ENCODE measurements at places on chromosomes 5 and 9.
A peak's percentile ranks its signal among the peaks of the same experiment; 100 is the strongest.

DNA sequence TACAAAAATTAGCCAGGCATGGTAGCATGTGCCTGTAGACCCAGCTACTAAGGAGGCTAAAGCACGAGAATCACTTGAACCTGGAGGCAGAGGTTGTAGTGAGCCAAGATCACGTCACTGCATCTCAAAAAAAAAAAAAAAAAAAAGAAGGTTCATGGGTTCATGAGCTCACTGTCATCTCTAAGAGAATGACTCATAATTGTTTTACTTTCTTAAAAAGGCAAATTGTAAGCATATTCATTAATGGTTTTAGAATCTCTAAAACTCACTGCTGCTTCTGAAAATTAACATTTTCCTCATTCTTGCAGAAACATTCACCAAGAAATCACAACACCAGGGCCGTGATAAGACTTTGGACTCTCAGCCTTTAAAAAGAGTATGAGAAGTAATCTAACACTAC is 103.6 kb downstream of the GNA14 start:
- no peak for DNase-seq

GRCh38 chr5:23864786-23865185 is 357.4 kb downstream of the PRDM9 start:
- DNase-seq = no peak

DNA sequence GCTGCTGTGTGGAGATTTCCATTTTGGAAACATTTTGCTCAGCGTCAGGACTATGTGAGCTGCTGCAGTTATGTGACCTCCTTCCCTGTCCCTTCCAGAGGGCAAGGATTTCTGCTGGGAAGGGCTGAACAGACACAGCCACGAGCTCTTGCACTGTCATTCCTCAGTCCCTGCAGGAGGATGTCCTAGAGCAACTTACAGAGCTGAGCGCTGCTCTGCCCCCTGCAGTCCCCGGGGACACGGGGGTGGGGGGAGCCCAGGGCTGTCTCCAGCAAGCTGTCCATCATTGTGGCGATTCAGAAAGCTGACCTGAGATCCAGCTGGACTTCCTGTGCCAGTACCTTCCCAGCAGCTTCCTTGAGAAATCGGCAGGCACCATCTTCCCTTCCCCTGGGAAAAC is 28.0 kb upstream of the MAP1B start:
- peak; percentile 26 for DNase-seq

DNA sequence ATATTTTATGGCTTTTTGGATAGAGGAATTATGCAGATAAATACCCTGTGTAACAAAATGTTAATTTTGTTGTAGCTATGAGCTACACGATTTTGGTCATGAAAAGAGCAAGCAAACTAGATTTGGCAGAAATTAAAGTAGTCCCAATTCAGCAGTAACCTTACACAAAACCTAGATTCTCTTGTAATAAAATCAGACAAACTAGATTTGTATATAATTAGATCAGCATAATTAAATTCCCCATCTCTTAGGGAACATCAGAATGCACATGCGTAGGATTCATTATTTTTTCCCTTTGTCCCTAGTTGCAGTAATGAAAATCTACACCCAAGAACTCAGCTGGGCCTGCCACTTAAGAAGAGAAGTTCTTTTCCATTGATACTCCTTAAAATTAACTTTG is 1879.2 kb upstream of the CDH9 start:
- no peak for DNase-seq

DNA sequence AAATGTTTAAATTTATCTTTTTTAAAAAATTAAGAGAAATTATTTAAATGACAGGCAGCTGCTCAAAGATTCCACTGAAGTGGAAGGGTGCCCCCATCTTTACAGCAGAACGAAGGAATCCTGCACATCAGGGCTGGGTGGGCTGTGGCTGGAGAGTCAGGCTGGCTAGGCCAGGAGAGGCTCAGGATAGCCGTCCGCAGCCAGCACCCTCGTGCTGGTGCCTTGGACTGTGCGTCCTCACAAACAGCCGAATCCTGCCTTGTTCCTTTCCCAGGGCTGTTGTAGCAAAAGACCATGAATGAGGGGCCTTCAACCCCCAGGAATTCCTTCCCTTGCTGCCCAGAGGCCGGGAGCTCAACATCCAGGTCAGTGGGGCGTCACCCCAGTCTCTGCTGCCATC is 64.6 kb upstream of the FCN1 start:
- no peak for DNase-seq

GRCh38 chr9:119810645-119811429 is 441.6 kb upstream of the BRINP1 start:
- DNase-seq = no peak

GRCh38 chr5:156037151-156037909 is 289.6 kb upstream of the SGCD start:
- DNase-seq = no peak

DNA sequence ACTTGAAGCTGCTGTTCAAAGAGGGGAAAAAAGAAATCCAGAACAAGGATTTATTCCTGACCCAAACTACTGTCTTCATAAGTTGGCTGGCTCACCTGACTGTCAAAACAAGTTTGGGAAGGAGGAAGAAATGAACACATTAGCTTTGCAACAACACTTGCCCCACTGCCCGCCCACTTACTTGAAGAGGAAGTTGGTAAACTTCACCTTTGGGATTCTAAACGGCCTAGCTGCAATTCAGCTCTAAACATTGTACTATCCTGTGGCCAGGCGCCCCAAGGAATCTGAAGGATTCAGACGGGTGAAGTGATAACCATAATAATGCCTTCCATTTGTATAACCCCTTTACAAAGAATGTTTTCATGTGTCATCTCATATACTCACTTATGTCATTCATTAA is 199.4 kb downstream of the ARRDC3 start:
- no peak for DNase-seq

DNA sequence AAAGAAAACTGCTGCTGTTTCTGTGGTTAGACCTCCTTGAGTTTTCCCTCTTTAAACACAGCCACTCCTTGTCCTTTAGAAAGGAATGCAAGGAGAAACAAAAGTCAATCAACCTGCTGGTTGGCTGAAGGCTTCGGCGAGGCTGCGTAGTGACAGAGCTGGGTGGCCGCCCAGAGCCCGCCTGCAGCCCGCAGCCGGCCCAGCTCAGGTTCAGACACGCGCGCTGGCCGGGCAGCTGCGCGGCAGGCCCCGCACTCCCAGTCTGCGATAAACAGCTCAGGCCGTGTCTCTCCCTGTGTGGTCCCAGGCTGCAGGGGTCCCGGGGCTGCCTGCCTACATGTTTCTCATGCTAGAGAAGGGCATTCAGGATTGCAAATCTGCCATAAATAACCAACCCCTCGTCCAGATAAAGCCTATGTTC is 115.4 kb downstream of the HSD17B3 start:
- peak; percentile 14 for DNase-seq

GRCh38 chr5:177271113-177271512 is 32.4 kb downstream of the RAB24 start:
- no peak for DNase-seq

- no peak for DNase-seq
Measured at GRCh38 chr5:151295791-151296477, 7.6 kb downstream of the SLC36A3 start.

DNA sequence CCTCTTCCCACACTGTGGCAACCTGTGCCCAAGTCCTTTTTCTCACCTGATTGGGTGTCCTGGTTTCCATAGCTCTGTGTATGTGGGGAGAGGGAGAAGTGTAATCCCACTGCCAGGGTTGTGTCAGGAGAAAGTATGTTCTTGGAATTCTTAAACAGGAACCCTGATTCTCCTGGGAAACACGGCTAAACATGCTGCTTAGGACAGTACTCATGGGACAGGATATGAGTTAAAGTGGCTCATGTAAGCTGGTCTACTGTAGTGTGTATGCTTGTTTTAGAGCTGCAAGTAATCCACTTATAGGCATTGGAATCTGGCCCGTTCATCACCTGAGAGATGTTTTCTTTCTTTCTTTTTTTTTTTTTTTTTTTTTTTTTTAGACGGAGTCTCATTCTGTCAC is 23.9 kb downstream of the ARHGEF28 start:
- DNase-seq = no peak

DNA sequence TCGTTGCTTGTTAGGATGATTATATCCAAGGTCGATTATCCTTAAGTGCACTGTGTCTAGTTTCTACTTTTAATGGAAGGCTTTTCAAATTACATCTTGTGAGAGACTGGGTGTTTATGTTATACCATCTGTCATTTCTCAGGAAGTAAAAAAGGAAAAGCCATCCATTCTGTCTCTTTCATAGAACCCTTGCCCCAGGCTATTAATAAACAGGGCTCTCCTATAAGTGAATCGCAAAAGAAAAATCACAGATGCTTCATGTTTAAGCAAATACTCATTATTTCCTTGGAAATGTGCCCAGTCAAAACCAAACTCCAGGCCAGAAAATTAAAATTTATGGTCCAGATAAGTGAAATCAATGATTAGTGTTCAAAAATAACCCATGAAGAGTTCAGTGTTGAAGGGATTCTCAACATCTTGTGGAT is 58.1 kb downstream of the STARD4 start:
- DNase-seq = no peak

DNA sequence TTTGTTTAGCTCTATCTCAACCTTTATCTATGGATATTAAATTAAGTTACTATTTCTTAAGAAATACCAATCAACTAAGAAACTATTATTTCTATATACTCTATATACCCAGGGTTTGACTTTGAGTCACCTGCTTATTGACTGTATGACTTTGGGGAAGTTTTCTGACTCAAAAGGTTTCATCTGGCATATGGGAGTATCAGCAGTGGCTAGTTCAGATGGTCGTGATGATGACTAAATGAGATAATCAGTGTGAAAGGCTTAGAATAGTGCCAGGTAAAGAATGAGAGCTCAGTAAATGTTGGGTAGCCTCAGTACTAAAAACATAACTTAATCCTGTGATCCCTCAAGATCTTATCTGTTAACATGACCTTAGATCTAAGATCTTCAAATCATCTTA is 179.7 kb upstream of the ISL1 start:
- no peak for DNase-seq

GRCh38 chr9:109969573-109970237 is 189.7 kb downstream of the PALM2AKAP2 start:
- DNase-seq = peak; percentile 26

GRCh38 chr9:7976856-7977255 is 177.3 kb upstream of the DMAC1 start:
- no peak for DNase-seq

DNA sequence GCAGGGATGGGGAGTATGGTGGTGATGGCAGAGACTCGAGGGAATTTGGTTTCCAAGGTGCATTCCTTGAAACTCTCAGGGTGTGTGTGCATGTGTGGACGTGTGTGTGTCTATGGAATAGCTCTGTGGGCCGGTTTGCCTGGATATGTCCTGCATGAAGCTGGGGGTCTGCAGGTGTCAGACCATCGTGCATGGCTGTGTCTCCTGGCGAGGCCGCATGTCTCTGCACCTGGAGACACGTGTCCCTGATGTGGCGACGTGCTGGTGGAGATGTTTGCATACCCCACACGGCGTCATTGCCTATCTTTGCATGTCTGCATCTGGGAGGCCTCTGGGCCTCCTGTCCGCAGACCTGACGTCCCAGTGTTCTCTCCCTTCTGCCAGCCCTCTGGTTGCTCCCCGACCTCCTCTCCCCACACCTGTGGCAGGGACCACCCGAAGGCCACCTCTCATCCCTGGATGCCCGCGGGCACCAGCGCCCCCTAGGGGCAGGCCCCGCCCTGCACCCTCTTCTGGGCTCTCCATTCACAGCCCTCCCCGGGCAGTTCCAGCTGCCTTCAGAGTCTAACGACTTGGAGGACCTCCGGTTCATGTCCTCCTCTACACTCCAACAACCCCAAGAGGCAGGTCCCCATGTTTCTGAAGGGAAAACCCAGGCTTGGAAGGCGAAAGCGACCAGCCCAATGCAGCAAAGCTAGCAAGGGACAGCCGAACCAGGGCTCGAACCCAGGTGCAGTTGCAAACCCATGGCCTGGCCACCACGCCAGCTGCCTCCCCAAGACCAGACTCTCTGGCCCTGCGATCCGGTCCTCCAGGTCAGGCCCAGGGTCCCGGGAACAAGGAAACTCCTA is 88.6 kb downstream of the LMX1B start:
- DNase-seq = peak; percentile 74

- no peak for DNase-seq
Measured at GRCh38 chr5:40333459-40334241, 346.1 kb upstream of the PTGER4 start.

DNA sequence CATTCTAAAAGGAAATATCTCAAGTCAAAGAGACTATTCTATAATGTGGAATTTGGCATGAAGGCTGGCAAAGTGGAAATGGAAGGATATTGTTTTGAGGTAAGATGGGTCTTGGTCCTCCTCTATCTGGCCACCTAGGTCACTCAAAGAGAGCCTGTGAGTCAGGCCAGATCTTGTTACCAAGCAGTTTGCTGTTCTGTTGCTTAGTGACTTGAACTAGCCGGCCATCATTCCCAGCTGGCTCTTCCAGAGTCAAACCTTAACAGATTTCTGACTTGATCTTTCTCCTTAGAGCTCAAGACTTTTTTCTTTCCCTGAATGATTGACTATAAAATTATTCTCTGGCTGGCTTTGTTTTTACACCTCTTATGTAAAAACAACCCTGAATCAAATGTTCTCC is 136.1 kb downstream of the PDE4D start:
- DNase-seq = no peak

DNA sequence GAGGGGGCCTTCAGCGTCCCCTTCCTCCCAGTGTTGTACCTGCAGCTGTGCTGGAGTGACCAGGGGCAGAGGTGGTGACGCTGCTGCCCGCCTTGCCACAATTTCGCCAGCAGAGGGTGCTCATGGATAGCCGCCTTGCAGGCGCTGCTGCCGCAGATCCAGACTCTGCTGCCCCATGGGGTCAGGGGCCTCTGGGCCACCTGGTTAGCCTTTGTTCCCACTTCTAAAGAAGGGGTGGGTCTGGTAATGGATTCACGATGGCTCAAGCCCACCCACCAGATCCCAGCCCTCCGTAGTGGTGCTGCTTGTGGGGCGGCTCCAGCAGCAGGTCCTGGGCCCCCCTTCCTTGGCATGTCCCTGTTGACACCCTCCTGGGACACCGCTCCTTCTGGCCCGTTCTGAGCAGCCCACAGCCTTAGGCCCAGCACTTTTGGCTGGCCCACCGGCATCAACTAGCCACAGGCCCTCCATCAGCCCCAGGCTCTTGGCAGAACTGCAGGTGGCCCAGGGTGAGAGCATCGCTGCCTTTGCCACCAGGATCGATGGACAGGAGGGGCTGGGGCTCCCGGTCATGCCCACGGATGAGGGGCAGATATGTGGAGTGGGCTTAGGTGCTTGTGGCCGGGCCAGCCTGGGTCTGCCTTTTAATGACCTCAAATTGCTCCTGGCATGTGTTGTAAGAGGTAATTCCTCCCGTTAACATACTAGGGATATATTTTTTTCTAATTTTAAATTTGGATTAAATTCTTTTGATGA is 57.2 kb downstream of the COL5A1 start:
- DNase-seq = peak; percentile 89

DNA sequence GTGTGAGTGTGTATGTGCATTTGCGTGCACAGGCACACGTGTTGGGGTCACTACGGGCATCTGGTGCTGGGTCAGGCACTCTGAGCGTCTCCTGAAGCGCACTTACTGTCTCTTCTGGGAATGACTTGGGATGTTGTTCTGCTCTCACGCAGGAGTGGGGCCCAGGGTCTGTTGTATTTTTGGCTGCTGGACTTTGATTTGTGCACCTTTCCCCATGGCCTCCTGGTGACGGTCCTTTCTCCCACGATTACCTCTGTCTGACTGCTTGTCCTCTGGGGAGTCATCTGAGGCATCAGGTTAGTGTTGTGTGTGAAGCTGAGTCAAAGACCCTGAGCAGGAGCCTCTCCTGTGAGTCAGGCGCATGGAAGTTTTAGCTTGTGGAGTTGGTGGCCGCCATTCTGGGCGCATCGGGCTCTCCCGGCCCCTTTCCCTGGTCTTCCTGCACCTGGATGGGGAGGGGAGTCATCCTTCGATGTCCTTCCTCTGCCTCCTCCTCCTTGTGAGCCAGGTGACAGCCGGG is 62.1 kb downstream of the RXRA start:
- DNase-seq = no peak

- DNase-seq = no peak
Measured at GRCh38 chr5:88388476-88389337, 120.1 kb upstream of the TMEM161B start.
